Activated CD8-positive, alpha-beta memory T cell treated with anti-CD3 and anti-CD28 coated beads for 4 hours (primary cell): ENCODE measurements at places on chromosomes 1 and 21.

DNA sequence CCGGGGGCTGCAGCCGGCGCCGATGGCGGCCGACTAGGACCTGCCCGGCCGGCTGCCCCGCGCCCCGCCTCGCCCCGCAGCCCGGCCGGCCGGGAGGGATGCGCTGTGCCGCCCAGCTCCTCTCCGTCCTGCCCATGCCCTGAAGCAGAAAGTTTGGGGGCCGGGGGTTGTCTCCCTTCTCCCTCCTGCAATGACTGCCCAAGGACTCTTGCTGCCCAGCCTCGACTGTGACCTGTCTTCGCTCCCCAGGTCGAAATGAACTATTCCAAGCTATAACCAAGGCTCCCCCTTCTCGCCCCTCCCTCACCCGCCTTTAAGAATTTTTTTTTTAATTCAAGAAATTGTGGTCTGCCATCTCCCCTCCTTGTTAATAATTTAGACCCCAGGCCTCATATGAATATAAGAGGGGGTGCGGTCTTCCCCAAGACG lies 361 bp downstream of the TMCC2 start:
- DNase-seq: no peak

DNA sequence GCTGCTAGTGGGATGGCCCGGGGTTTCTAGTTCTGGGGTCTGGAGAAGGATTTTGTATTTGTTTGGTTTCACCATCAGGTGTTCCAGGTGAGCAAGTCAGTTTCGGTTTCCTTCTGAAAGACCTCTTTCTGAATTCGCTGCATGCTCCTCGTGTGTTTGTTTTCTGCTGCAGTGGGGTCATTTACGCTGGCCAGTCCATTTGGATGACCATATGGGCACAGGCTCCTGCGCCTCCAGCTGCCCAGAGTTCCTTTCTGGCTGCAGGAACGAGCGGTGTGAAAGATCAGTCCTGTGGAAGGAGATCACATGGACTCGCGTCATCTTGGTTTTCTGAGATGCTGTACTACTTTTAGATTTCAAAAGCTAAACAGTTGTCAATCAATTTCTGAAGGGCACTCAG lies 83.7 kb upstream of the GCLM start:
- DNase-seq: no peak

DNA sequence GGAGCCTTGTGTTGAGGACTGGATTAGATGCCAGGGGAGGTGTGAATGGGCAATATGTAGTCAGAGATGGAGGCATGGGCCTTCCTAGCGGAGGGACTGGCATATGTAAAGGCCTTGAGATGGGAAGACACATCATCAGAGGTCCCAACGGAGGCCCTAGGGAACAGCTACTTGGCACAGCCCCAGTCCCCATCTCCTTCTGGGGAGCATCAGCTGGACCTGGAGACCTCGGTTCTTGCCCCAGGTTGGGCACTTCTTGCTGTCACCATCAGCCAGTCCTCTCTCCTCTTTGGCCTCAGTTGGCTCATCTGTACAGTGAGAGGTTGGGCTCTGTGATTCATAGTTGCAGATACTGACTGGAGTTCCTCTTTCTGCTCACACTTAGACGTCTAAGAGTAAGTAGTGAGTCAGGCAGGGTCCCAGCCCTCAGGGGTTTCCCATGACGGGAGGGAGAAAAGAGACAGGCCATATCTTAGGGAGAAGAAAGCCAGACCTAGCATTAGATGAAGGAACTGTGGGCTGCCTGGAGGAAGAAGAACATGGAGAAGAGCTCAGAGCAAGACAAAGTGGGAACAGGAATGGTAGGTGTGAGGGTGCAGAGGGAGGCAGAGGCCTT lies 3.4 kb upstream of the MARCKSL1 start:
- DNase-seq: no peak

DNA sequence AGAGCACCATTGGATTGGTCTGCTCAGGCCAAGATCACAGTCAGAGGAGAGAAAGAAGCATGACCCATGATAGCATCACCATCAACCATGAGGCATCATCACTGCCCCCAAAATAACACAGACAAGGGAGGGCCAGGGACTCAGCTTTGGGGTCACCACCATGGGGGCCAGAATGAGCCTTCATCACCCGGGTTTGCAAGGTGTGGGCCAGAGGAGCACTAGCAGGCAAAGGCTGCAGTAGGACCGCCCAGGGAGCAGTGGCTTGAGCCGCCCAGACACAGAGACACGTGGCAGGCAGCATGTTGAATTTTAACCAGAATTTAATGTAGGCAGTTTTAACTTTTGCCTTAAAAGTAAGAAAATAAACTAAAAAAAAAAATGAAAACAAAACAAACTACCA lies 53.7 kb upstream of the TMPRSS2 start:
- DNase-seq: no peak

DNA sequence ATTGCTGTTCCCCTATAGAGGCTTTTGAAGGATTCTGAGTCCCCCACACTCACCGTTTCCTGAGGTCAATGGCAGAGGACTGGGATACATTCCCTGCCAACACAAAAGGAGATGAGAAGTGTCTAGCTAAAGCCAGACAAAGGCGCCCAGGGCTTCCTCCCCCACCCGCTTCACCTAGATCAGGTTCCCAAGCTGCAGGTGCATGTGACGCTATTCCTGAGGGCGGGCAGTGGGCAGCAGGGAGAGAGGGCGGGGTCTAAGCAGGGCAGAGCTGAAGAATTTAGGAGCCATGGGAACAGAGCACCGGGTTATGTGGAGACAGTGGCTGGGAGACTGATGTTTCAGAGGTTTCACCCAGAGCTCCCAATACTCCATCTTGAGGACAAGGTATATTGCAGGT lies 6.0 kb upstream of the ARHGEF2 start:
- no peak for DNase-seq

GRCh38 chr1:33367485-33368405 lies 46.8 kb upstream of the A3GALT2 start:
- DNase-seq: peak; percentile 68

- DNase-seq: no peak
Measured at GRCh38 chr1:3767328-3767925, 5.1 kb upstream of the SMIM1 start.

DNA sequence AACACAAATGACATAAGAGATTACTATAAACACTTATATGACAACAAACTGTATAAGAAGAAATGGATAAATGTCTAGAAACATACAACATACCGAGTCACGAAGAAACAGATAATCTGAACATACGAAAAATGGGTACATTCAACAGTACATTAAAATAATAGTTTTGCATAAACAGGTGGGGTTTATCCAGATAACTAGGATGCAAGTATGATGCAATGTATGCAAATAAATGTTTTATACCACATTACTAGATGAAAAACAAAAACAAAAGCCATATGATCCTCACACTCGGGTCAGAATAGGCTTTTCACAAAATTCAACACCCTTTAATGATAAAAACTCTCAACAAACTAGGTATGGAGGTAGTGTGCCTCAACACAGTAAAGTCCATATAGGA lies 1585.7 kb downstream of the BRINP3 start:
- no peak for DNase-seq

DNA sequence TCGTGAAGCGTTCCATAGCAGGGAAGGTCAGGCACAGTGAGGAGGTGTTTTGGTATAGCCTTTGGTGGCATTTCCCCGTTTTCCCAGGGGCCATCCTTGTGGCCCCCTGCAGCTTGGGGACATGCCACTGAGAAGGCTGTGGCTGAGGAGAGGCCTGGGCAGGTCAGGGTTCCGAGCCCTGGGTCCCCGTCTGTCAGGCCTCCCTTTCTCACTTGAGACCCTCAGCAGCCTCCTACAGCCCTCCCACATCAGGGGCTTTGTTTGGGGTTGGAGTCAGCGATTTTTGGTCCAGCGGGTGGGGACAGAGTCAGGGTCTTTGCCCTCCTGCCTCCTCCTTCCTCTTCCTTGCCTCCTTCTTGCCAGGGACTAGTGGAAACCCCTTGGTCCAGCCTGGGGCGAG lies 22.2 kb downstream of the LDLRAP1 start:
- DNase-seq: no peak

GRCh38 chr1:155967341-155968050 lies 10.9 kb downstream of the ARHGEF2 start:
- DNase-seq: no peak

- DNase-seq: no peak
Measured at GRCh38 chr1:53343831-53344668, 16.2 kb upstream of the LRP8 start.

DNA sequence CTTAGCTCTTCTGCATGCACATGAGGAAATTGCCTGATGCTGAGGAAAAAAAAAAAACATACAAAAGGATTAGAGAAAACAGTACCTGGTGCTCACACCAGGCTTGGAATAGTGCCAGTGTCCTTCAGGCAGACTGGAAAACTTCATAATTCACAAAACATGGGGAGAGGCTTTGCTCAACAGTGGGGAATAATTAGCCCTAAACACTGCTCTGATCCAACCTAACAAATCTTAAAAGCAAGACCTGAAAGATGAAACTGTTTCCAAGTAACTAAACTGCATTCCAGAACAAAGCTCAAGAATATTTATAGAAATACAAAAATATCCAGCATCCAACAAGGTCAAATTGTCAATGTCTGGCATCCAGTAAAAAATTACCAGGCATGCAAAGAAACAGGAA lies 124.8 kb downstream of the AK5 start:
- no peak for DNase-seq

DNA sequence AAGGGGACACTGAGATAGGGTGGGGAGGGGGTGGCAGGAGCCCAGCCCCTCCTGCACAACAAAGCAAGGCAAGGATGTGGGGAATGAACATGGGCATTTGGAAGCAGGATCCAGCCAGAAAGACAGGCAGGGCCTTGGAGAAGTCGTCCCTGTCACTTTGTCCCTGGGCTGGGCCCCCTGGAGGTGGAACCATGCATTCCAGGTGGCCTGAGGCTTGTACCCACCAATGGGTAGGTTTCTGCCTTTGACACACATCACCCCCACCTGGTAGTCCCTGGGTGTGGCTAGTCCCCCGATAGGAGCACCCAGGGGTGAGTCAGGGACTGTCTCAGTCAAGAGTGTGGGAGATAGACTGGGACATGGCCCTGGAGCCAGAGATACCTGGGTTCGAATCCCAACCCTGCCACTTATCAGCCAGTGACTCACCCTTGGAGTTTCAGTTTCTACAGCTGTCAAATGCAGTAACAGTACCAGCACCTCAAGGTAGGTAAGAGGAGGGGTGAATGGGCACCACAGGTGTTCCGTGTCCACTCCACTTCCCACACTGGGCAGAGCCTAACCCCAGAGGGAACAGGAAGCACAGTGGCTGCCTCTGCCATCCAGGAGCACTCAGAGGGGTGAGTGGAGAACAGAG lies 10.0 kb downstream of the PLA2G2D start:
- DNase-seq: no peak

DNA sequence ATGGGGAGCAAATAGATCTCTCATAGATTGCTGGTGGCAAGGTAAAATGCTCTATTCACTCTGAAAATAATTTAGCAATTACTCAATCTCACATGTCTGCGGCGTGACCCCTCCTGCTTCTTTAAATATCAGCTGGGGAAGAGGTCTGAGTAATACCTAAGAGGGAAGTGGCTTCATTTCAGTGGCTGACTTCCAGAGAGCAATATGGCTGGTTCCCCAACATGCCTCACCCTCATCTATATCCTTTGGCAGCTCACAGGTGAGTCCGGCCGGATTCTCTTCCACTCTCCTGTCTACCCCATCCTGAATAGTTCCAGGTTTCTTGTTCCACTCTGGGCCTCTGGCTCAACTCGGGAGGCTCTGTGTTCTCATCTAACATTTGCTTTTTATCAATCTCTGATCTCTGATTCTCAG lies at the start of gene SLAMF7:
Gene SLAMF7, plus strand, starts transcription at position 150 of the 414 bp plus-strand sequence. Its CDS starts 55 bp downstream, at position 205.
- DNase-seq: peak; percentile 34

DNA sequence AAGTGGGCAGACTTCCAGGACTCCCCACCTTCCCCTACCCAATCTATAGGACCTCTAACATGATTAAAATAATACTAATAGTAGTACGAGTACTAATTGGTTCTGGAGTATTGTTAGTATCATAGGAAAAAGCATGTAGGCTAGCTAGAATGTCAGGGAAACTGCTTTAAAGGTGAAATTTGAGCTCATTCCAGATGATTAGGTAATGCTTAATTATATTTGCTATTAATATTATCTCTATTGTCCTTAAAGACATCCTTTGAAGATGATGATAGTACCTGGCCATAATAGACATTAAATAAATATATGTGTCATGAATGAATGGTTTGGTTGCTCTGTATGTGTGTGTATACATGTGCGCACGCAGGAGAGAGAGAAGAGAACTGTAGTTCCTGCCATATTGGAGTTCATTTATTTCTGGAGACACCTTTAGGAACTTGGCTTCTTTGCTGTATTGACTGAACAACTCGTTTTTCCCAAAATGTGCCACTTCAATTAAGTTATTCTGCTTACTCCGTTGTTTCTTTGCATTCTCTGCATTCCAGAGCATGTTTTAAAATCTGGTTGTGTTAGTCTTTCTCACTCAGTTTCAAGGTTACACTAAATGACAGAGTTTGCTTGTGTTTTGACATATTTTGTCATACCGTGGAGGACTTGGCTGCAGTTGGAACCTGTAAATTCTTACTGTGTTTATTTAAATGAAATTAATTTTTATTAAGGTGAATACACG lies 117.1 kb downstream of the OSBPL9 start:
- DNase-seq: no peak

- DNase-seq: no peak
Measured at GRCh38 chr1:158112994-158113758, 67.5 kb upstream of the CD1D start.

DNA sequence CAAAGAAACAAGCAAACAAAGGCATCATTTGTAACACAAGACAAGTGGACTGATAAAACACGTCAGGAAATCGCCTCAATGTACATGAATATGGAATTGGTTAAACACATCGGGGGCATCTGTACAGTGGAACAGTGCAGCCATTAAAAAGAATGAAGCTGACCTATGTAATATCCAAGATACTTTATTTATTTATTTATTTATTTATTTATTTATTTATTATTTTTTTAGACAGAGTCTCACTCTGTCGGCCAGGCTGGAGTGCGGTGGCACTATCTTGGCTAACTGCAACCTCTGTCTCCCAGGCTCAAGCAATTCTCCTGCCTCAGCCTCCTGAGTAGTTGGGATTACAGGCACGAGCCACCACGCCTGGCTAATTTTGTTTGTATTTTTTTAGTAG lies 75.4 kb upstream of the SLC45A1 start:
- no peak for DNase-seq

DNA sequence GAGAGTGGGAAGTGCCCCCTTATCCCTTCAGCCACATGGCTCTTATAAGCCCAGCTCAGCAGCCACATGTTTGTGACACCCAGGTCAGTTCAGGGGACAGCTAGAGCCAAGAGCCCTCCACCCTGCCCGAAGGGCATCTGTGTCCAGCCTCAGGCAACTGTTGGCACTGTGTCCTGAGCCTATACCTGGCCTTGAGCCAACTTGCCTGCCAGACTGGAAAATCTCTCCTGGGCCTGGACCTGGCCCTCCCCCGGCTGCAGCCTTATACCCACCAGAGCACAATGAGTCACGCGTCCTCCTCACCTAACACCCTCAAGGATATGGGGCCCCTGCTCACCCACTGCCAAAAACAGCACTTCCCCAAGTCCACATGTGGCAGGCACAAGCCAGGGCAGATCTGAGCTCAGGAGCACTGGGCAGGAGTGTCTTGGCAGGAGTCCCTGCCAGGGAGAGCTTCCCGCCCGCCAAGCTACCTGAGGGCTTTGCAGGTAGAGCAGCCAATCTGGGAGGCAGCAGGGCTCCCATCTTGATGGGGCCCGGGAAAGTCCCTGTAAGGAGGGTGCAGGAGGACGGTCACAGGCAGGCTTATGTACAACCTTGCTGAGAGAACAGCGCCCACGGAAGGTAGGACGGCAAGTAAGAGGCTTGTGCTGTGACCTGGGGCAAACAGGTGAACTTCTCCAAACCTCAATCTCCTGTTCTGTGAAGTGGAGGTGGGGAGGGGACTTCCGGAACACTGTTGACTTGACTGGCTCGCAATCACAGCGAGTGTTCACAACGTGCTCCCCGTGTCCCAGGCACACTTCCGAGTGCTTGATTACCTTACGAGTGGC lies 19.8 kb upstream of the HSPG2 start:
- DNase-seq: peak; percentile 6
